ENCODE measurements at places on chromosomes 7 and 10.

GRCh38 chr10:87976101-87976743 is 112.8 kb downstream of the PTEN start:
- no peak for DNase-seq

DNA sequence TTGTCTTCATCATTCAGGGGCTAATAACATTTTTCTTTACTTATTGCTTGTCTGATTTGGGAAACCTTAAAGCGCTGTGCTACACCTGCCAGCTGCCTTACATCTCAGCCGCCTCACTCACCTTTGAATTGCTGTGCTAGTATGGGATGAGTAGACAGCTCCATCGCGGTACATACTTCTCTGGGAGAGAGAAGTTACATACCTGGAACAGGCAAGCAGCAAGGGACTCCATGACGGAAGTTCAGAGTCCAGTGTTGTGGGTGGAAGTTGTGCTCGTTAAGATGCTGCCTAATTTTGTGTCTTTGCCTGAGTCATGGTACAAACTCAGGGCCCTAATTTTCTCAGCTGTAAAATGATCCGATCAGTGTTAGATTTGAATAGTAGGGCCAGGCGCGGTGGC is 1.9 kb downstream of the NUB1 start:
- DNase-seq: no peak

DNA sequence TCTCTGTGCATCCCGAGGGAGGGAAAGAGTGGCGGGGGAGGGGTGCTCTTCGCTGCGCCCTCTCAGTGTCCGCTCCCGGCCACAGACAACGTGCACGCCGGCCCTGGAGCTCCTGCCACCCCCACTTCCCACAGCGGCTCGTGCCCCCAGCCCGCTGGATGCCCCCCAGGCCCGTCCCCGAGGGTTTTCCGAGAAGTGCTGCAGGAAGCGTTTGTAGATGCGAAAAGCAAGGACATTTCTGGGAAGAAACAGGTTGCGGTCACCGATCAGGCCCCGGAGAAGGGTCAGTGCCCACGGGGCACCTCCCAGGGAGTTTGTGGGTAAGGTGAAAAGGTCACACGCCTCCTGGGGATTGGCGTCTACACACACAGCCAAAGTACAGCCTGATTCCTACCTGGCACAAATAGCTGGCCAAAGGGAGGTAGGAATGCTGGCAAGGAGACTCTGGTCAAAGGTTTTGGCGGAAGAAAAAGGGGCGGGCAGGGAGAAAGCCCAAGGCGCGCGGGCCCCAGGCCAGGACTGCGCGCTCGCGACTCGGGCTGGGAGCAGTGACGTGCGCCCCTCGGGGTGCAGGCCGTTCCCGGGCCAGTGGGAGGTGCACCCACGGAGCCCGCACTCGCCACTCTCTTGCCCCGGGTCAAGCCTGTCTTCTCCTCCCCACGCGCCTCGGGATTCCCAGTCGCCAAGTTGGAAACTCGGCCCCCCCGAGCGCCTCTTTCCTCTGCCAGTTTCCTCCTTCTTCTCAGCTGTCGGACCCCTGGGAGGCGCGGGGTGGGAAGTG is 1.5 kb upstream of the NRP1 start:
- no peak for DNase-seq

GRCh38 chr7:33779216-33779615 is 126.1 kb upstream of the BMPER start:
- DNase-seq: no peak

GRCh38 chr7:147443942-147444341 is 1146.6 kb upstream of the C7orf33 start:
- no peak for DNase-seq

GRCh38 chr10:71832967-71833366 is 18.1 kb downstream of the PSAP start:
- DNase-seq: no peak

GRCh38 chr10:110216942-110217661 is 9.7 kb downstream of the MXI1 start:
- no peak for DNase-seq

DNA sequence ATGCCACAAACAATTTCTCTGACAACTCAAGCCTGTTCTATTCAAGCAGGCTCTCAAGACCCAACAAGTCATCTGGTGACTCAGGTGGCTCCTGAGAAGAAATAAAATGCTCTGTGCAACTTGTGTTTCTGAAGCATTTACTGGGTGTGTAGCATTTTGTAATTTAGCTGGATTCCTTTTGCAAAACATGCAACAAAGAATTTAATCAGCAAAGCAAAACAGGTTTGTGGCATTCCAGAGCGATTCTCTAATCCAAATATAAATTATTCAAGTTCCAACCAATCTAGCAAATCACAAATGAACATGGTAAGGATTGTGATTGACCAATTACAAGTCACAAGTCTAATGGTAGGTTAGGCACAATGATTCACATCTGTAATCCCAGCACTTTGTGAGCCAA is 39.8 kb upstream of the C10orf67 start:
- no peak for DNase-seq

- DNase-seq: no peak
Observed at GRCh38 chr7:39670052-39670451, 46.7 kb downstream of the RALA start.

- no peak for DNase-seq
Observed at GRCh38 chr7:108421720-108422331, 34.4 kb downstream of the NRCAM start.

DNA sequence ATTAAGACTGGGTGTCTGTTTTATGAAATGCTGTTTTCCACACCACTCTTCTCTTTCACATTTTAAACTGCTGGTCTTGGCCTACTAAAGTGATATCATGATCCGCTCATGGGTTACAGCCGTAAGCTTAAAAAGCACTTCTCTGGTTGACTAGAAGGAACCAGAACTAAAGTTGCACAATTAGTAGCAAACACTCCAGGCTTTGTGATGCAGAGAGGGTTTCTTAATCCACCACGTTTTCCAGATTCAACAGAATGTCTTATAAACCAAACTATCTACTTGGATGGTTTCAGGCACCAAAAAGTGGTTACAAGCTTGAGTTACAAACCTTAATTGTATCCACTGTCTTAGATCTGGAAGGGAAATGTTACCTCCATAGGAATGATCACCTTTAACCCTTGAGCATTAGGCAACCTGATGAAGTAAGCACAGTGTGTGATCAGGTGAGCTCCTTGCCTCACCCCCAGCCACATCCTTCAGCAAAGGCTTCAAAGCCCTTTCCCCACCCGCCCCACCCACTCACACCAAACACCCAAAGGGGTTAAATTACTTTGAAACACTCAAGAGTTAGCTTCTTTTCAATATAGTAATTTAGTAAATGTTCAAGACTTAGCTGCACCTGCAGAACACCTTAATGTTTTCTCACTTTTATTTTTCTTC is 3.5 kb downstream of the ELMO1 start:
- no peak for DNase-seq

DNA sequence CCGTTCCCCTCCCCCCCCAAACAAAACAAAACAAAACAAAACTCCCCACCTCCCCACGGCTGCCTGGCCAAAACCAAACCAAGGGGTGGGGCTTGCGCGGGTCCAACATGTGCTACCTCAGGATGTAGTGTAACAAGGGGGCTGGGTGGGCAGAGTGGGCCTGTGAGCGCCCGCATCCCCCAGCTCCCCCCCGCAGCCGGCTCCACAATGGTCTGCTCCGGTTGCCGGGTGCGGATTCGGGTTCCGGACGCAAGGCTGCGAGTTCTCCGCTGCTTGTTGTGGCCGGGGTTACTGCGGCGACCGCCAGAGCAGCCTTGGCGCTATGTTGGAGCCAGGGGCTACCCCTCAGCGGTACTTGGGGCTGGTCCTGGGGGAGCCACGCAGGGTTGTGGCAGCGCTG is 4.9 kb downstream of the C10orf143 start:
- DNase-seq: no peak

DNA sequence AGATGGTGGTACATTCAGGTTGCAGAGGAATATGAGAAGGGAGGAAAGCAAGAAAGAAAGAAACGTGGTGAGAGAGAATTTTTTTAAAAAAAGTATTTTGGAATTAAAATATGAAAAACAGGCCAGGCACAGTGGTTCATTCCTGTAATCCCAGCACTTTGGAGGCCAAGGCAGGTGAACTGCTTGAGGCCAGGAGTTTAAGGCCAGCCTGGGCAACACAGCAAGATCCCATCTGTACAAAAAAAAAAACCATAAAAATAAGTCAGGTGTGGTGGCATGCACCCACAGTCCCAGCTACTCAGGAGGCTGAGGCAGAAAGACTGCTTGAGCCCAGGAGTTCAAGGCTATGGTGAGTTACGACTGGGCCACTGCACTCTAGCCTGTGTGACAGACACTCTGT is 112.1 kb downstream of the PARD3 start:
- no peak for DNase-seq

GRCh38 chr10:7412237-7412927 is 1.5 kb upstream of the SFMBT2 start:
- no peak for DNase-seq

DNA sequence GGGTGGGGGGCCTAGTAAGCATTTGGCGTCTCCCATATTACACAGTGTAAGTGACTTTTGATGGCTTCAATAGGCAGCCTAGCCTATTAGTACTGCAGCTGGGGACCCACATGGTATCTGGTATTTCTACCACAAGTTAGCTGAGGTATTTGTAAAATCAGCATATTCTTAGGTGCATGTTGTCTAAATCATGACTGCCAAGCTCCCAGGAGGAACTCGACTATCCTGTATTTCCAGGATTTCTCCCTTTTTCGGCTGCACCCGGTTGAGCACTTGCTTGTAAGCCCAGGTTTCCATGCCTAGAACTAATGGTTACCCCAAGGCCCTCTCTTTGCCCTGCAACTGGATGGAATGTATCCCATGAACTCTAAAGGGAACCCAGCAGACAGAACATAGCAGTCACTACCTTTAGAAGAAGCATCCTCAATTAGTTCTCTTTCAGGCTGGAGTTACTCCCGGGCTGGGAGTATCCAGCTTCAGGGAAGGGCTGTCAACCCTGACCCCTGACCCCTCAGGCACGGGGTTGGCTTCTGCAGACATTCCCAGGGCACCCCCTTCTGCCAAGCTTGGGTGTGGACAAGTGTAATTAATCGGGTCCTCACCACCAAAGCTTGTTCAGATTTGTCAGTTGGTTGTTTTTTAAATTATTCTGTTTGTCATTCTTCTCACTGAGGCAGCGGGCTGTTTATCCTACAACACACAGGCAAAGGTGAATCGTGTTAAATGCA is 90.3 kb upstream of the PARD3 start:
- no peak for DNase-seq

DNA sequence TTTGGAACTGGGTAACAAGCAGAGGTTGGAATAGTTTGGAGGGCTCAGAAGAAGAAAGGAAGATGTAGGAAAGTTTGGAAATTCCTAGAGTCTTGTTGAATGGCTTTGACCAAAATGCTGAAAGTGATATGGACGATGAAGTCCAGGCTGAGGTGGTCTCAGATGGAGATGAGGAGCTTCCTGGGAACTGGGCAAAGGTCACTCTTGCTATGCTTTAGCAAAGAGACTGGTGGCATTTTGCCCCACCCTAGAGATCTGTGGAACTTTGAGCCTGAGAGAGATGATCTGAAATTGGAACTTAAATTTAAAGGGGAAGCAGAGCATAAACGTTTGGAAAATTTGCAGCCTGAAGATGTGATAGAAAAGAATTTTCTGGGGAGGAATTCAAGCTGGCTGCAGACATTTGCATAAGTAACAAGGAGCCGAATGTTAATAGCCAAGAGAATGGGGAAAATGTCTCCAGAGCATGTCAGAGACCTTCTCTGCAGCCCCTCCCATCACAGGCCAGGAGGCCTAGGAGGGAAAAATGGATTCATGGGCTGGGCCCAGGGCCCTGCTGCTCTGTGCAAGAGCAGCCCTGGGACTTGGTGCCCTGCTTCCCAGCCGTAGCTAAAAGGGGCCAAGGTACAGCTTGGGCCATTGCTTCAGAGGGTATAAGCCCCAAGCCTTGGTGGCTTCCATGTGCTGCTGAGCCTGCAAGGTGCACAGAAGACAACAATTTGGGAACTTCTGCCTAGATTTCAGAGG is 3.6 kb downstream of the PDSS1 start:
- no peak for DNase-seq

- no peak for DNase-seq
Observed at GRCh38 chr7:38682606-38683005, 51.4 kb upstream of the AMPH start.

DNA sequence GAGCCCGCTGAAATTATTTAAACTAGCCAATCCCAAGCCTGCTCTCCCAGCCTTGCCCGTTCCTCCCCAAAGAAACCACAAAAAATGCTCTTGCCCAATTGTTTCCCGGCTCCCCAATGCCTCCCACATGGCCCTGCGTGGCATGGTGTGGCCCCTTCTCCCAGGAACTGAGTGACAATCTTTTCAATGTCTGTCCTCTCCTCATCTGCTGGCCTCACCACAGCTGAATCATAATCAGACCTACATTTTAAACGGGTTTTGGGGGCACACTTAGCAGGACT is 201.5 kb downstream of the PRPF18 start:
- DNase-seq: no peak
